ENCODE measurements at places on chromosomes 16 and 17.

- DNase-seq: no peak
These were observed at the start of gene HBQ1 for GRCh38 chr16:180101-180675. Gene HBQ1, plus strand, starts transcription at chr16:180459. Its CDS starts 28 bp downstream, at chr16:180487.

GRCh38 chr17:55571095-55571494 is 59.8 kb upstream of the SMIM36 start:
- DNase-seq: no peak

- DNase-seq: no peak
These were observed 89.3 kb upstream of the CDYL2 start for GRCh38 chr16:80893686-80894085.

GRCh38 chr17:41071606-41072360 is 6.1 kb upstream of the KRTAP2-4 start:
- no peak for DNase-seq

- DNase-seq: no peak
These were observed 85.6 kb downstream of the MSI2 start for GRCh38 chr17:57341611-57342540.

All from natural killer cell treated with Interleukin-12 subunit alpha and Interleukin-12 subunit beta and Interleukin-15 and Interleukin-18, amount 100 ng/mL, for 72 hours (primary cell).